ENCODE measurements at places on chromosomes 4 and X.

DNA sequence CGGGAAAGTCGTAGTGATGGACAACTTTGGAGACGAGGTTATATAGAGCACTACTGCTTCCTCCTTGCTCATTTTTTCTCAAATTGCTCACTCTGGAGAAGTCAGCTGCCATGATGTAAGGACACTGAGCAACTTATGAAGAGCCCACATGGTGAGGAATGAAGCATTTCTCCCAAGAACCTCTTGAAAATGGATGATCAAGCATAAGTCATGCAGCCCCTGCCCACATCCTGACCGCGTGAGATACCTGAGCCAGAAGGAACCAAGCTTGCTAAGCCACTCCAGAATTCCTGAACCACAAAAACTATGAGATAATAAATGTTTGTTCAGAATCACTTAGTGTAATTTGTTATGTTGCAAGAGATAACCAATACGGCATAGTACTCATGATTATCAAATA lies 42.8 kb downstream of the PDE5A start:
- no peak for DNase-seq

DNA sequence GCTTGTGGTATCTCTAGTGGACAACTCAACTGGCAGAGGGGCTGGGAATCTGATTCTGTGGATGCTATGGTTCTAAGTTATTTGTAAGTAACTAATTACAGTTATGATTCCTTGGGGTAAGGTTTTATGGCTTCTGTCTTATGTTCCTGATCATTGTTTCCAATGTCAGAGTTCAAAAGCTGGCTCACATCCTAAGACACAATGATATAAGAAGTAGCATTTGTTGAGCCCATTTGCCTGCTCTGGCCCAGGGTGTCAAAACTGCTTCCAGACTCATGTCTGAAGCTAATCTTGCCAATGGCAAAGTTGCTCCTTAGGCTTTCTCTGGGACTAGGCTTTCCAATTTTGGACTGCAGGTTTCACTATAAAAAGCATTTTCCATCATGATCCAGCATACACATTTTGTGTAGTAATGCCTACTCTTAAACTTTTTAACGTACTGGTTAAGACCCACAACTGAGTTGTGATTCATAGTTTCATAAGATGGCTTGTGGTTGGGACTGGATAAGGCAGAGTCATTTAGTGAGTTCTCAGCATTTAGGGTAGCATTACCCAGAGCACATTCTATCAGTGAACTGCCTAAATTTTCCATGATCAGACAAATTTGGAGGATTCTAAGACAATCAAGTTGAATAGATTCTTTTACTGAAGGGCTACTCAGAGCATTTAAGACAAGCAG lies 50.0 kb downstream of the CCNI start:
- DNase-seq: no peak

GRCh38 chr4:141347684-141348083 lies 127.0 kb downstream of the ZNF330 start:
- DNase-seq: no peak

DNA sequence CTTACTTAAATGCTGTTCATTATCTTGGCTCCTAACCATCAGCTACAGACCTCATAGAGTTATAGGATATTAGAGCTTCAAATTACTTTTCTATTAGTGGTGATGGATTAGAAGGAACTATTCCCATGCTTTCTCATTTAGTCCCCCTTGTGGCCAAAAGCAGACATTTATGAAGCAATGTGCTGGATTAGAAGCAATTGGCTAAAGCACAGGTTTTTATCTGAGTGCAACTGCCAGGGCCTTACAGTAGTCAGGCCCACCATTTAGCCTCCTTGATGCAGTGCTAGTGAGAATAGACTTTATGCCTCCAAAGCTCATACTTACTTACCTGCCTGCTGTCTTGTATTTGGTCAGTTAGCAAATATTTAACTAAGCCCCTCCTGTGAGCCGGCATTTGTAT lies 93.0 kb downstream of the TSPAN7 start:
- DNase-seq: no peak

- no peak for DNase-seq
Measured at GRCh38 chrX:69524781-69525363, 20.7 kb downstream of the NALF2 start.

DNA sequence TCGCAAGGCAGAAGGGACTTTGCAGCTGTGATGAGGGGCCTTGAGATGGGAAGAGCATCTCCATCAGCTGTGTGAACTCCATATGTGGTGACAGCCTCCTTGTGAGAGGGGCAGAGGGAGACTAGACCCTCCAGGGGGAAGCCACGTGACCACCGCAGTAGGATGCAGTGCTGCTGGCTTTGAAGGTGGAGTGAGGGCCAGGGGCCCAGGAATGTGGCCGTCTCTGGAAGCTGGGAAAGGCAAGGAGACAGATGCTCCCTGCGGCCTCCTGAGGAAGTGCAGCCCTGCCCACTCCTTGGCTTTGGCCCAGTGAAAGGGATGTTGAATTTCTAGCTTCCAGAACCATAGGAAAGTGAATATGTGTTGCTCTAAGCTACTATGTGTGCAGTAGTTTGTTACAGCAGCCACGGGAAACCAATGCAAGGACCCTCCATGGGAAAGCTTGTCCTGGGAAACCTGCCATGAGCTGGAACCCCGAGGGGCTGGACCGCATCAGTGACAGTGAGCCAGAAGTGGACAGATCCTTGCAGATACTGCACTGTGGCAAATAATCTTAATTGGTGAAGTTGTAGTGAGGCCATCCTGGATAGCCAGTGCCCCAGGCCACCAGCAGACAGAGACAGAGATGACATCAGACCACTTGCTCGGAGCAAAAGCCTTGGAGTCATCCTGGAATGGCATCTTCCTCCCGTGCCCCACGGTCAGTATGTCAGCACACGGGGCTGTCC lies 35.4 kb upstream of the SORCS2 start:
- no peak for DNase-seq

DNA sequence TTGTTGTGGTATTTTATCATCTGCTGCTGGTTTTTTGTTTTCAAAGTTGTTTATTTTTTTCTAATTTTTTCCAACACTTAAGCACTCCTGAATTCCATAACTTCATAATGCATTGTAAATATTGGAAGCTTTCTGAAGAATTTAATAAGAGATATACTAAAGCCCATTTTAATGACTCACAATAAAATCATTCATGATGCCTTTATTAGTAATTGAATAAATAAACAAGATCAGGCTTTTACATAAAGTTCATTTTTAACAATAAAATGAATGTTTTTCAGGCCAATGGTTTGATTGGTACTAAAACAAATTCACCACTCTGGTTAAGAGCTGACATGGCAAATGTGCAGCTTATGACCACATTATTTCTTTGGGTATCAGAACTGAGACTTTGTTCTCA lies 408.2 kb upstream of the SMIM31 start:
- no peak for DNase-seq

GRCh38 chrX:154371017-154371788 lies 3.2 kb downstream of the FLNA start:
- peak; percentile 85 for DNase-seq
